ENCODE measurements at places on chromosomes 5 and 9.

DNA sequence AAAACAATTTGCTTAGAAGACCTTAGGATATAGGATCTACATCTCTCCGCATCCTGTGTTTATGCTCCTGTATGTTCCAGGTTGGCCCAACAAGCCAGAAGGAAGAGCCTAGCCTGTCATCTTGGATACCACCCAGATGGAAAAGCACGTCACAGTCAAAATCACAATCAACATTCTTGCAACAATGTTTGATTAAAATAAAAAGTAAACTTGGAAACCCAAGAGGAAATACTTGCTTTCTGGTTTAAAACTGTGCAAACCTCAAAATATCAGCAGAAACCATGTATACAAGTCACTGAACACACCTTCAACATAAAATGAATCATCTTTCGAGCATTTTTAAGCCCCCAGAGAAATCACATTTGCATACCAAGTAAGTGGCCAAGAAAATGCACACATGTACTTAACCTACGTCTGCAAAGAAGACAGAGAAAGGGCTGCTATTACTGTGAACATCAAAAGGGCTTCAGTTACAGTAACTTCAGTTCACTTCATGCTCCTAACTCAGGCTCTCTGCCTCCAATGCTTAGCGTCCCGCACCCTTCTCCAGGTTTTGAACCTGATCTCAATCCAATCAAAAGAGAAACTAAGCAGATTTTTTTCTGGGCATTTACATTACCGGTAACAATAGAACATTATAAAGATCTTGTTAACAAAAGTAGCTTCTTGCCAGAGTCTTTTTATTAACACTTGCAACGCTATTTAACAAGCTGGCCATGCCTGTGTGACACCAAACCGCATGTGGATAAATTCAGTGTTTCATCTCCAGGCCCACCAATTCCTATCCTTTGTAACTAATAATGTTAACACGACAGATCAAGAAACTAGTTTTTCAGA is 1.3 kb downstream of the ENC1 start:
- DNase-seq: peak; percentile 61

- DNase-seq: no peak
Observed at GRCh38 chr9:27638716-27639115, 65.4 kb upstream of the C9orf72 start.

DNA sequence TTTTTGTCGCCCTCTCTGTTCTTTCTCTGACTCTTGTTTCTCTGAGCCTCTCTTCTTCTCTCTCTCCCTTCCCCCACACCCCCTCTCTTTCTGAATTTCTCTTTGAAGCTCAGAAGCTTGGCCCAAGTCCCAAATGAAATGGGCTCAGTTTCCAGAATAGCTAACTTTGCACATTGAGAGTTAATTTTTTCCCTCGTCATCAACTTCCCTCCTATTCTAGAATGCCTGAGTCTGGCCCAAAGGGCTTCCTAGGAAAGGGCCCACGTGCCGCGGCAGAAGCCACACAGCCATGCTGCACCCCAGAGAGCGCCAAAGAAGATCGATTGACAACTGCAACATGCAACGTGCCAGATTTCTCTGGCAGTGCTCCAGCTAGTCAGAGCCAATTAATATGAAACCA is 588.8 kb upstream of the KLF4 start:
- DNase-seq: no peak

DNA sequence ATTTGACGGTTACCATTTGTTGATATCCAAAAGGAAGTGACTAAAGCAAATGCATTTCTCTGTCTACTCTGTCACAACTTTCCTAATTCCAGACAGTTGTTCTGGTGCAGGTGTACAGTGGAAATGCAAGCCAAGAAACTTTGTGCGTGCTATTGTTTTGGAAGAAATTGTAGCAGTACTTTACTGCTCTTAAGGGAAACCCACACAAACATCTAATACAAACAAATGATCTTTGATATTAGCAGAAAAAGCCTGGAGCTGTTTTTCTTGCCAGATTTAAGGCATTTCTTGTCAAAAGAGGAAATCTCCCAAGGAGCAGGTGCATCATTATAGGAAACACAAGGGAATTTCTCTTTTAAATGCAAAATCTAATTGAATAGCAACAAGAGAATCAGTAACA is 2.0 kb downstream of the SNCAIP start:
- no peak for DNase-seq

DNA sequence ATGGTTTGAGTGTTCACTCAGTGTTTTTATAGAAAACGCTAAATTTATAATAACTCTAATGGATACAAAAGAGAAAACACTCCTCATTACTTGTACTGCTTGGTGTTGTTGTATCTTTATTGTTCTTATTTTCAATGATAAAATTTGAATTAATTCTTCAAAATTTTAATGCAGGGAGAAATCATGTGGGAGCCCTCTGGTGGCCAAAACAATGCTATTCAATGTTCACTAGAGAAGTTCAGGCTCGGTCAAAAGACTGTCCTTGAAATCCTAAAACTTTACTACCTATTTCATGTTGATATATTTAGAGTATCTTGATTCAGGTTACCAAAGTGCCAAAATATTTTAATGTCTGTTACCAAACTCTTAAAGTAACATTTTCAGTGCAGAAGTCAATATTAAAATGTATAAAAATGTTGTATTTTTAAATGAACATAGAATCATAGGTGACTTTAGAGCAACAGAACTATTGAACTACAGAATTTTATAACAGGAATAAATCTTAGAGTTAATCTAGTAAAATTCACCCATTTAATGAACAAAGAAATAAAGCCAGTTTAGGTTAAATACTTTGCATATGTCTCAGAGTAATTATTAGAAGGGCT is 1259.8 kb downstream of the PTPRD start:
- no peak for DNase-seq

- no peak for DNase-seq
Observed at GRCh38 chr9:13078164-13078563, 201.3 kb downstream of the MPDZ start.

GRCh38 chr9:136137321-136138265 is 18.9 kb upstream of the TMEM250 start:
- no peak for DNase-seq

DNA sequence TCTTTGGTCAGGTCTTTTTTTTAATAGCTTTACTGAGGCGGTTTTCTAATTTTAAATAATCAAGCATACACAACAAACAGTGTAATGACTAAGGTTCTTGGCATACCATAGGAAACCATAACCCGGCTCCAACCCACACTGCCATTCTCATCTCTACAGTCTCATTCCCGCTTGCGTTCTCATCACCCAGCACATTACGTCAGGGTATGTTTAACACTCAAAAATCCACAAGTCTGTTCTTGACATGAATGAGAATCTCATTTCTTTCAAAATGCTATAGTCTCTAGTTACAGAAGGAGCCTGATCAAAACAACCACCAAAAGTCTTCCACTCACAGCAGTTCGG is 505 bp downstream of the C5orf34 start:
- DNase-seq: peak; percentile 87

- DNase-seq: no peak
Observed at GRCh38 chr9:81174023-81174422, 515.3 kb downstream of the TLE1 start.

DNA sequence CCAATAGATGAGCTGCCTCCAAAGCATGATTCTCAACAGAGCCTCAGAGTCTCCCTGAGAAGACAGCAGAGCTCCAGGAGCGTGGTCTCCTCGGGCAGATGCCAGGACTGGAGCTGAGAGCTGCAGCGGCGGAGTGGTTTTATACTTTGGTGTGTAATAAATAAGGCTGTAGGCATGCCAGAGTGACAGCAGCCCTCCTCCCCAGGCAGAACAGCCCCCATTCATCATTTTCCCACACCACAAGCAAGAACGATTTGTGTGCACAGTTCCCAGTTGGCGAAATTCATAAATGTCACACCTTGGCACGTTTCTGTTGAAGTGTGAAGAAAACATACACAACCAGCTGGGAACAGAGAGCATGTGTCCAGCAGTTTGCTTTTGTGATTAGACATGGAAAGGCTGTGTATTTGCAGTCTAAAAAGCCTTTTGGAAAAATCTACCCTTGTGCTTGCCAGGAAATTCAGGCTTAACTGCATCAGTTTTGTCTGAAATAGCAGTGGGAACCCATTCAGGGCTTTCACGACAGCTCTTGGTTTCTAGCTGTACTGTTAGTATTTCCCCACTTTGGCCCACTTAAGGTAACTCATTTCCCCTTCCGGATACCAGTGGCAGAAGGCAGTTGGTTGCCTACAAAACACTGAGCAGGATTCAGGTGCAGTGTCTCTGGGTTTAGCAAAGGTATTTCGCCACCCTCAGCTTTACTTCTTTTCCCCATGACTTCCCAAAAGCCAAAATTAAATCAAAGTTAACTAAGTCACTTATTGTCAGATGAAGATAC is at the start of gene C1QTNF3:
Gene C1QTNF3, minus strand, starts transcription at position 115 of the 778 bp plus-strand sequence. Its CDS starts 88 bp downstream, at position 27.
- no peak for DNase-seq

GRCh38 chr5:74536658-74537057 is 103.9 kb downstream of the ENC1 start:
- no peak for DNase-seq

- DNase-seq: no peak
Observed at GRCh38 chr5:135851915-135852845, 17.7 kb downstream of the SLC25A48 start.

- DNase-seq: no peak
Observed at GRCh38 chr5:135188233-135188914, 154.3 kb upstream of the PITX1 start.

DNA sequence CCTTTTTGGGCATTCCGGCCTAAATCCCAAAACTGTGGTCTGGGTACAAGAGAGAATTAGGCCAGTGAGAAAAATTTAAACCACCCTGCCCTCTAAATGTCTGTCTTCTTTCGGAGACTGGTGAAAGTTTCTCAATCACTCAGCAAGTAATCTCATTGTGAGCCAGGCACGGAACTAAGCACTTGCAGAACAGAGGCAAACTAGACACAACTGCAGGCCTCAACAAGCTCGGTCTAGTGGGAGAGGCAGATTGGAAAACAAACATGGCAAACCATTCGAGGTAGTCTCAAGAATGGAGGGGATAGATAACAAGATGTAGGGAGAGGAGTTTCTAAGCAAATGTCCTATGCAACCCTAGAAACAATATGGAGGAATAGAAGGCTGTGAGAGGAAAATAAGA is 8.9 kb upstream of the C5orf58 start:
- DNase-seq: no peak

DNA sequence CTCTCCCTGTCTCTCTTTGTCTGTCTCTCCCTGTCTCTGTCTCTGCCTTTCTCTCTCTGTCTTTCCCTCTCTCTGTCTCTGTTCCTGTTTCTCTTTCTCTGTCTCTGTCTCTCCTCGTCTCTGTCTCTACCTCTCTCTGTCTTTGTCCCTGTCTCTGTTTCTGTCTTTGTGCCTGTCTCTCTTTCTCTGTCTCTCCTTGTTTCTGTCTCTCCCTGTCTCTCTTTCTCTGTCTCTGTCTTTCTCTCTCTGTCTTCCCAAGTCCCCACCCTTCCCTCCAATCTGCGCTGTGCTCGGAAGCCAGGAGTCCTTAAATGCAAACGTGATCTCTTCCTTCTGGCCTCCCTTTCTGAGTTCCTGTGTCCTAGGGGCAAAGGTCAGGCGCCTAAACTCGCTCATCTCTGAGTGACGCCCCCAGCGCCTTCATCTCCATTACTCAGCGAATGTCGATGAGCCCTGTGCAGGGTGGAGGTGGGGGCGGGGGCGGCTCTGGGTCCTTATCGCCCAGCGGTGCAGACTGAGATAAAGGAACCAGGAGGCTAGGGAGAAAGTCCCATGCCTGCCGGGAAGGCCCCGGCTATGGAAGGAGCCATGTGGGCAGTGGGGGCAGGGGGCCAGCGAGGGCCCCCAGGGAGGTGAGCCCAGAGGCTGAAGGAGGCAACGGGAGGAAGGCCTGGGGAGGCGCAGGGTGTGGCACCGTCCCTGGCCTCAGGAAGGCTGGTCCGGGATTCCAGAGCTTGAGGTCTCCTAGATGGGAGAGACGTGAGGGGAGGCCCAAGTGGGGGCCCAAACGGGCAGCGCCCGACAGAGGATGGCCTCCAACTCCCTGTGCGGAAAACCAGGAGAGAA is 1.5 kb upstream of the SLC6A19 start:
- DNase-seq: no peak

DNA sequence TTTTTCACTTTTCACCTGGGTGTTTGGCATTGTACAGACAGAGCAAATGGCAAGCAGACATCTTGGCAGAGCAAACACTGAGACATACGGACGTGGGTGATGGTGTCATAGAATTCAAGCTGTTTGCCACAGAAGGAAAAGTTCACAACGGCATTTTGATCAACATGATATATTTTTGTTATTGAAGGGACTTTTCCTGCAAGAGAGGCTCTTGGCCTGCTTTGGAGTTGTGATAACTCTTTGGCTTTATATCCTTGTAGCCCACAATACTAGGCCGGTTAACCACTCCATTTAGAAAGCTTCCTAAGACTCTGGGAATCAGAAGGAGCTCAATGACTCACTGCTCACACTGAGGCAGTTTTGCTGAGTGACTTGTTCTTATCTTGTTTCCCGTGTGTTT is 1038.3 kb downstream of the TLE1 start:
- DNase-seq: peak; percentile 84

DNA sequence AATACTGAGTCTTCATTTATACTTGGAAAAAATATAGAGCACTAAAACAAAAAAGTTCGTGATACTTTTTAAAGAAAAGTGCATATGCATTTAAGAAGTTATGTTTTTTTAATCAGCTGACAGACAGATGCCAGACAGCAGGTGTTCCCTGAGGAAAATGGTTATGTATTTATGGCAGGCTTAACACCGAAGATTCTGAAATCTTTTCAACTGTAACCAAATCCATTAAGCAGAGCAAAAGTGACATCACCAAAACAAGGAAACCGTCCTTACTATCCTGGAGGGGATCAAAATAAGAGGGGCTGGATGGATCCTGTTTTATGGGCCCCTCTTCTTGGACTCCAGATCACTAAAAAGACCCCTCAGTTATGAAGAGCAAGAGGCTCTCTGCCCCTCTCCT is 404.9 kb upstream of the ADAMTS16 start:
- DNase-seq: no peak

DNA sequence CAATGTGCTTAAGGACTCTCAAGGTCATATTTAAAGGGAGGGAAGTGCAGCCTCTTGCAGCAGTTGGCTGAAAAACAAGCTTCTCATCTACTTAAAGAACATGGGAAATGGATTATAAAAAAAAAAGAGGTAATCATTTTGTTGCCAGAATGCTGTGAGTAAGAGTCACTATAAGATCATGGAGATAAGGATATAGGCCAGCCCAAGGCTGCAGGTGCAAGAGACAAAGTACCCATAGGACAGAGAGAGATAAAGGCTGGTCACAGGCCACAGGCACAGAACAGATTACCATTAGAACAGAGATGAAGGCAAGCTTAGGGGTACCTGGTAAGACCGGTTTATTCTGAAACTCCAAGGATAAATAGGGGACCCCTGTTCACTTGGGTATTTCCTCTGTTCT is 70.5 kb downstream of the CDKN2A start:
- no peak for DNase-seq

GRCh38 chr9:19049917-19050636 is 850 bp downstream of the RRAGA start:
- peak; percentile 54 for DNase-seq

- DNase-seq: peak; percentile 56
Observed at GRCh38 chr5:442335-443238, at the start of gene EXOC3. Gene EXOC3, plus strand, starts transcription at chr5:443176. Its CDS starts 3,030 bp downstream, at chr5:446206.
